ENCODE measurements at places on chromosomes 1 and 21.

DNA sequence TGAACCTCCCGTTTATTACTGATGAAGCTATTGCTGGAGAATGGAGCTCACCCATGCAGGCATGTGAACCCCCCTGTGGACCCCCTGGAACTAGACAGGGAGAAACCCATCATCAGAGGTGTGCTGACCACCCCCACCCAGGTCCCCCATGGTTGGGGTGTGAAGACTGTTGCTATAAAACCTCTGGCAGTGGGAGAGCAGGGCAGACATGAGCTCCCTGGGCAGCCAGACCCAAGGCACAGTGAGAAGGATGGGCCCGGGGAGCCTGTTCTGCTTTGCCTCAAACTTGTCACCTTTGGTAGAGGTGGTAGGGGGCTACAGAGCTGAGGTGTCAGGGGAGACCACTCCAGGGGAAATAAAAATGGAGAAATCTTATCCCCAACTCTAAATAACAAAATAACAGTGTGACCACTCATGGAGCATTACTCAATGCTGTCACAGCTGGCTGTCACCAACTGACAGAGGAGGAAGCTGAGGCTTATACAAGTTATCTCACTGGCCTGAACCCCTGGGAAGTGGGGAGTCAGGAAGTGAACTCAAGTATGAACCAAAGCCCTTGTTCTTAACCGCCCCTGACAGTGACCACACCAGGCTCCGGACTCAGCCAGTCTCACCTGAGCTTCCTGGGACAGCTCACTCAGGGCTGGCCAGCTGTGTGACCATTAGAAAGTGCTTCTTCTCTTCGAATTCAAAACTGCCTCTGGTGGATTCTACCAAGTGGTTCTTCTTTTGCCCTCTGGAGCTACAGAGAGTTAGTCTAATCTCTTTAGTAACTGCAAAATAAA, 698.8 kb downstream of the MATN1 start:
- no peak for DNase-seq

DNA sequence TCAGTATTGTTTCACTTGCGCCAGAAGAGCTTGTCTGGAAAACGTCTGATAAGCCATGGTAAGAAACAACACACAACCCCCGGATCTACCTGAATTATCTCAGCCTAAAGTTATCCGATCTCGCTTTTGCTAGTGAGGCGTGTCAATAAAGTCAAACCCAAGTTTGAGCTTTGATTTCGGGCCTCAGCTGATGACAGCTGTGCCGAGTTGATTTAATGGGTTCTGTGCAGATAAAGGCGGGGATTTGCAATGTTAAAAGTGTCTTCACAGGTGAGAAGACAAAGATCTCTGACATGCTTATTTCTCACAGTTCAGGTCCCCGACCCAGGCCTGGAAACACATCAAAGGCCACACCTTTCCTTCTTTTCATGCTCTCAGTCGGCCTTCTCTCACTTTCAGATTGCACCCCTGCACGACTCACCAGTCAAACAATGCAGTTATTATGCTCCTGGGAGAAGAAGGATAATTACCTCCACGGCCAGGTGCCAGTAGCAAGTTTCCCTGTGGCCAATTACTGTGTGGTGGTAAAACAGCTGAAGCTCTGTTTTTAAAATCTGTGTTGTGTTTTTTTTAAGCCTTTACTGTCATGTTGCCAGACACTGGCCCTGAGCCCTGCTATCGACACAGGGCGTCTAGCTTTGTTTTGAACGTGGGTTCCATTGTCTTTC, 245.3 kb upstream of the RUNX1 start:
- no peak for DNase-seq

GRCh38 chr1:192889082-192889481, 80.2 kb downstream of the RGS2 start:
- no peak for DNase-seq

GRCh38 chr1:239739375-239739774, 352.3 kb upstream of the FMN2 start:
- no peak for DNase-seq

DNA sequence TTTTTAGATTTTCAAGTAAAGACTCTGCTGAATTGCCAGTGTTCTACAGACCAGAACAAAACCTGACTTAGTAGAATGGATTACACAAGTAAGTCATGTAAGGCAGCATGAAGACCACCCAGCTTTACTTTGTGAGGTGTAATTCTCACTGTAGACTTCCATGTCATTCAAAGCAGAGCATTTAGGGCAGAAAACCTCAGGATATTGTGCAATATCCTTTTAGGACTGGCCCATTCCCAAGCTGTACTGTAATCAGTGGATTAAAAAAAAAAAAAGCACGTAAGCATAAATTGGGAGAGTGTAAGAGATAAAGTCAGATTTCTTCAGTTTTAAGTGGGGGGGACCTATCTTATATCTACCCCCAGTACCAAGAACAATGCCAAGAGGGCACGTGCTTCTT, 380.5 kb upstream of the PRMT6 start:
- no peak for DNase-seq

Data from non-pigmented ciliary epithelial cell (primary cell).